A549 (cell line): ENCODE measurements at places on chromosomes 3 and 15. TPM values are rescaled to one million over a fixed set of nuclear protein-coding genes. Genes with fewer than 3 reads are reported as not detected.

Gene CGNL1
- 1.4 to 1.8 TPM (median 1.6 TPM) in 3 replicates for polyA plus RNA-seq

Gene NTRK3
- polyA plus RNA-seq, result 50.3 to 60.8 TPM (median 55.0 TPM) in 3 replicates

Gene CELF6
- 0.14 TPM in 1 of 3 replicates, not detected in the others for polyA plus RNA-seq

Gene TLR9
- not detected in 3 replicates for polyA plus RNA-seq

Gene PRSS50
- not detected in 3 replicates for polyA plus RNA-seq

Gene CD86
- polyA plus RNA-seq, result not detected in 3 replicates

Gene GP5
- polyA plus RNA-seq, result 0.03 TPM in 1 of 3 replicates, not detected in the others

Gene CCR9
- polyA plus RNA-seq, result not detected in 3 replicates

Gene CCR3
- polyA plus RNA-seq, result not detected in 3 replicates

Gene NAA80
- polyA plus RNA-seq, result 4.5 to 5.4 TPM (median 5.3 TPM) in 3 replicates

Gene DET1
- 3.9 to 5.2 TPM (median 4.9 TPM) in 3 replicates for polyA plus RNA-seq

Gene GDPGP1
- 3.8 to 5.1 TPM (median 4.4 TPM) in 3 replicates for polyA plus RNA-seq

Gene ITPKA
- polyA plus RNA-seq, result 1.1 to 1.5 TPM (median 1.3 TPM) in 3 replicates

Gene SLC24A5
- not detected in 3 replicates for polyA plus RNA-seq

Gene TRPM1
- polyA plus RNA-seq, result not detected in 3 replicates

Gene ABI3BP
- 1.3 to 1.8 TPM (median 1.6 TPM) in 3 replicates for polyA plus RNA-seq

Gene CDC25A
- 9.8 to 10.2 TPM (median 10.0 TPM) in 3 replicates for polyA plus RNA-seq

Gene SLC22A13
- 0.08 to 0.16 TPM (median 0.13 TPM) in 3 replicates for polyA plus RNA-seq

Gene ZNF35
- polyA plus RNA-seq, result 3.8 to 4.1 TPM (median 3.9 TPM) in 3 replicates

Gene SLC9A9
- 0.10 to 0.30 TPM (median 0.22 TPM) in 3 replicates for polyA plus RNA-seq

Gene ARPIN
- 14.0 to 20.2 TPM (median 17.2 TPM) in 3 replicates for polyA plus RNA-seq

Gene AHSG
- 0.05 to 0.08 TPM in 2 of 3 replicates, not detected in the other for polyA plus RNA-seq

Gene CLDN1
- polyA plus RNA-seq, result 33.7 to 48.0 TPM (median 33.9 TPM) in 3 replicates

Gene GOLGA8S
- 0.31 to 0.70 TPM (median 0.35 TPM) in 3 replicates for polyA plus RNA-seq

Gene TNFSF10
- 0.05 to 0.48 TPM (median 0.46 TPM) in 3 replicates for polyA plus RNA-seq

Gene NPAP1
- polyA plus RNA-seq, result not detected in 3 replicates
